Left forelimb (tissue), 1 donor: ENCODE measurements at places on chromosomes 7 and 10.

DNA sequence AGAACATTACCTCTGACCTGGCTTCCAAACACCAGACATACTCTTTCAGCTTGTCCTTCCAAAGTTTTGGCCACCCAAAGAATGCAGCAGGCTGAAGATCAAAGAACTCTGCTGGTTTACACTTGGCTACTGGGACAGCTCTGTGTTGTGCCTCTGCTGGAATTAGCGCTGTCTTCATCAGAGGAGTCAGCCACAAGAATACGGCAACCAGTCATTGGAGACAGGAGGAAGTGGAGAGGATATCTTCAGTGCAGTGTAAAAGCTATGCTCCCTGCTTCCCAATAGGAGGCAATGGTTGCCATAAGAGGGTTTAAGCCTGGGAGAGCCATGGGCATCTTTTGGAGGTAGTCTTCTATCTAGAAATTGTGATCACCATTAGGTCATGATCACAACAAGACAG lies 126.7 kb upstream of the WNT16 start:
- DNase-seq: no peak

- no peak for DNase-seq
Measured at GRCh38 chr10:27446091-27446918, 57.8 kb upstream of the RAB18 start.

GRCh38 chr10:33638891-33639290 lies 304.4 kb upstream of the NRP1 start:
- no peak for DNase-seq

GRCh38 chr7:64978497-64979203 lies 12.2 kb downstream of the ZNF117 start:
- DNase-seq: no peak

GRCh38 chr7:104415700-104416099 lies 87.3 kb downstream of the LHFPL3 start:
- DNase-seq: no peak

- DNase-seq: no peak
Measured at GRCh38 chr10:30828680-30829079, 199.1 kb upstream of the LYZL2 start.

DNA sequence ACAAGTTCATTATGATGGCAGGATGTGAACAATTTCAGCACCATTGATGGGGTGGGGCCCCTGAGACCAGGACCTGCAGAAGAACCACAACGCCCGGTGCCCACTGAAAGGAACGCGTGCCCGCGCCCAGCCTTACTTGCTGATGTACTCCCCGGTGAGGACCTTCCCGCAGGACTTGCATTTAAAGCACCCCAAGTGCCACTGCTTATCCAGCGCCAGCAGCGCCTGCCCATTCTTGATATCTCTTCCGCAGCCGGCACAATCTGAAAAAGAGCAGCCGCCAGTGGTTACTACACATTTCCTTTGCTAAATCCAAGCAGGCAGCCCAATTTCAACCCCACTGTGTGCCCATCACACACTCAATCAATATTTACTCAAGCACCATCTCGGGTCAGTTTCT lies 110.6 kb downstream of the ABLIM1 start:
- DNase-seq: no peak

GRCh38 chr10:13820119-13820963 lies 233.6 kb downstream of the PRPF18 start:
- DNase-seq: no peak

DNA sequence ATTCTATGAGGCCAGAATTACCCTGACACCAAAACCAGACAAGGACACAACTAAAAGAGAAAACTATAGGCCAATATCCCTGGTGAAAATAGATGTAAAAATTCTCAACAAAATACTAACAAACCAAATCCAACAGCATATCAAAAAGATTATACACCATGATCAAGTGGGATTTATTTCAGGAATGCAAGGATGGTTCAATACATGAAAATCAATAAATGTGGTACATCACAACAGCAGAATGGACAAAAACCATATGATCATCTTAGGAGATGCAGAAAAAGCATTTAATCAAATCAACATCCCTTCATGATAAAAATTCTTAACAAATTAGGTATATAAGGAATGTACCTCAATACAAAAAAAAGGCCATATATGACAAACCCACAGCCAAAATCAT lies 5.6 kb upstream of the SCART1 start:
- DNase-seq: no peak

GRCh38 chr7:106954840-106955239 lies 89.7 kb upstream of the PRKAR2B start:
- DNase-seq: no peak

GRCh38 chr7:88965371-88965770 lies 169.8 kb upstream of the TEX47 start:
- DNase-seq: no peak

GRCh38 chr10:35585903-35586535 lies 19.1 kb upstream of the GJD4 start:
- no peak for DNase-seq

DNA sequence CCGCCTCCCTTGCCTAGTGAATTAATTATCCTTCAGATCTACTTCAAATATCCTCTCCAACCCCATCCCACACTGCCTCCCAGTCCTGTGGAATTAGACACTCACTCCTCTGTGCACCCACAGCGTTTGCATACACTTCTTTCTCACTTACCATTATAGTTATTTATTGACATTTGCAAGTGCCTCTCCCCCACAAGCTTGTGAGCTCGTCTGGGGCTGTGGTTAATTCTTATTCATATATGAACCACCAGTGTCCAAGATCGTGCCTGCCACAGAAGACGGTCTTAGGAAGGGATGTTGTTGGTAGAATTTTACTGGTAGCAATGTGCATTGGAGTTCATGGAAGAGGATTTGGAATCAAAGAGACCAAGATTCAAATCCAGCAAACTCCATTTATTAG lies 68.1 kb upstream of the AOAH start:
- DNase-seq: no peak
